ENCODE measurements at places on chromosomes 7 and 10.

- no peak for DNase-seq
These were observed 539.5 kb downstream of the TCERG1L start for GRCh38 chr10:130772056-130772455.

- no peak for DNase-seq
These were observed 341.5 kb upstream of the ZMIZ1 start for GRCh38 chr10:78727251-78727650.

- no peak for DNase-seq
These were observed 30.0 kb downstream of the DOCK4 start for GRCh38 chr7:112176241-112176640.

- DNase-seq = no peak
These were observed 102.3 kb upstream of the FAM171A1 start for GRCh38 chr10:15473396-15473767.

DNA sequence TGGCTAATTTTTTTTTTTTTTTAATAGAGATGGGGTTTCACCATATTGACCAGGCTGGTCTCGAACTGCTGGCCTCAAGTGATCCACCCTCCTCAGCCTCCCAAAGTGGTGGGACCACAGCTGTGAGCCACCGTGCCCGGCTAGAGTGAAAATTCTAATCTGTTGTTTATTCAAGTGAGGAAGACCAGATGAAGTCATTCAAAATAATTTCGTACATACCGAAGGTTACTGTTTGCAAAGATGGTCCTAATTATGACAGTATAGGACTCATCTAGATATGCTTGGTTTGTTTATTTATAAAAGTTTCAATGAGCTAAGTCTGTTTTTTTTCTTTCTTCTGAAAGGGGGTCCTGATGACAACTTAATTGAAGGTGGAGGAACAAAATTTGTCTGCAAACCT, 376.8 kb downstream of the EXOC4 start:
- no peak for DNase-seq

GRCh38 chr7:154913638-154914307, 89.2 kb downstream of the PAXIP1 start:
- DNase-seq = peak; percentile 71

- no peak for DNase-seq
These were observed 62.0 kb downstream of the SUFU start for GRCh38 chr10:102565793-102566192.

DNA sequence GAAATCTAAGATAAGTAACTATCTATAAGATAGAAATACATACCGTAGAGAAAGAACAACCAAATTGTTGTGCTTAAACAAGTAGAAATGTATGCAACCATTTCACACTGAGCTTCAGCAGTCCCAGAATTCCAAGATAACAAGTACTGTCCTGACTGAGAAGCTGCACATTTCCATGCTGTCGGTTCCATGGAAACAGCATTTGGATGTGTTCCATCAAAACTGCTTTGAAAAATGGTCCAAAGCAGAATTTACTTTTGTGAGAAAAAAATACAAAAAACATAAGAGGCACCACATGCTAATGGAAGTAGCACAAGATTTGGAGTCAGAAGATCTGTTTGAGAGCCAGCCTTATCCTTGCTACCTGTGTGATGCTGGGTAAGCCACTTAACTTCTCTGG, 92.6 kb downstream of the MTERF1 start:
- DNase-seq = no peak

GRCh38 chr7:102055181-102055976, 231.3 kb upstream of the SH2B2 start:
- peak; percentile 19 for DNase-seq

DNA sequence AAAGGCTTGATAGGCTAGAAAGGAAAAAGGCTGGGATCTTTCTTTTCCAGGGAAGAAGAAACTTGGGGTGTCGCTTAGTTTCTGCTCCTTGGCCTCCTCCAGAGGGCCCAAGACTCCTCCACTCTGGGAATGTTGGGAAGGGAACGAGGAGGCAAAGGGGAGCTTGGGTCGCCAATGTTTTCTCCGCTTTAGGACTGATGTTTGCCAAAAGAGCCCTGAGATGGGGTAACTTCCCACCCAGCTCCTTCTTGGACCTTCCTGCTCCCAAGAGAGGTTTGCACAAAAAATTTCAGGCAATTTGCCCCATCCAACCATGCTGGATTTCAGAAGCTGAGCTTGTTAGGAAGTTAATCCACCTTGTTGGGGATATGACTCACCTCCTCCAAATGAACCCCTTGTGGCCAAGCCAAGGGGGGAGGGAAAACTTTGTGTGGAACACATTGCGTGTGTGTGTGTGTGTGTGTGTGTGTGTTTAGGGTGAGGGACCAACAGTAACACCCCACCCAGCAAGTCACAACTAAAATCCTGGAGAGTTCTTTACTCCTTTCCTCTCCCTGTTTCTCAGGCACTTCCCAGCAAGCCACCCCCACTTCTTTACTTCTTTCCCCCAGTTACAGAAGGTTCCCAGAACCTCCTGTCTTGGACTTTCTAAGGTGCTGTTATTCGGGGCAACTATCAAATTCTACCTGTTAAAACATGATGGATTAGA, 8.7 kb upstream of the HOXA2 start:
- DNase-seq = no peak

DNA sequence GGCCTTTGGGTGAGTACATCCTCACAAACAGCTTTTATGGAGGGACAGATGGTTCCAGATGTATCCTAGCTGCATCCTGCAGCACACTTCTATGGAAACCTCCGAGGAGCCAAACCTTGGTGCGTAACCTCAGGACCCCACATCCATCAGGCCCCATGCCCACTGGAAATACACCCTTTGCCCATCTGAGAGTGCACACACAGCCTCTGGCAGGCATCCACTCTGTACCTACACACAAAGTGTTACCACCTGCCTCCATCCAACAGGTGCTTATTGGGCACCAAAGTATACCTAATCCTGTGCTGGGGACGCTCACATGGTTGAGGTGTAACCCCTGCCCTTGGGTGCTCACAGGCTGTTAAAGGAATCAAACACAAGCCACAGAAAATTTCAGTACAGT, 117.9 kb downstream of the ADCY1 start:
- DNase-seq = no peak

DNA sequence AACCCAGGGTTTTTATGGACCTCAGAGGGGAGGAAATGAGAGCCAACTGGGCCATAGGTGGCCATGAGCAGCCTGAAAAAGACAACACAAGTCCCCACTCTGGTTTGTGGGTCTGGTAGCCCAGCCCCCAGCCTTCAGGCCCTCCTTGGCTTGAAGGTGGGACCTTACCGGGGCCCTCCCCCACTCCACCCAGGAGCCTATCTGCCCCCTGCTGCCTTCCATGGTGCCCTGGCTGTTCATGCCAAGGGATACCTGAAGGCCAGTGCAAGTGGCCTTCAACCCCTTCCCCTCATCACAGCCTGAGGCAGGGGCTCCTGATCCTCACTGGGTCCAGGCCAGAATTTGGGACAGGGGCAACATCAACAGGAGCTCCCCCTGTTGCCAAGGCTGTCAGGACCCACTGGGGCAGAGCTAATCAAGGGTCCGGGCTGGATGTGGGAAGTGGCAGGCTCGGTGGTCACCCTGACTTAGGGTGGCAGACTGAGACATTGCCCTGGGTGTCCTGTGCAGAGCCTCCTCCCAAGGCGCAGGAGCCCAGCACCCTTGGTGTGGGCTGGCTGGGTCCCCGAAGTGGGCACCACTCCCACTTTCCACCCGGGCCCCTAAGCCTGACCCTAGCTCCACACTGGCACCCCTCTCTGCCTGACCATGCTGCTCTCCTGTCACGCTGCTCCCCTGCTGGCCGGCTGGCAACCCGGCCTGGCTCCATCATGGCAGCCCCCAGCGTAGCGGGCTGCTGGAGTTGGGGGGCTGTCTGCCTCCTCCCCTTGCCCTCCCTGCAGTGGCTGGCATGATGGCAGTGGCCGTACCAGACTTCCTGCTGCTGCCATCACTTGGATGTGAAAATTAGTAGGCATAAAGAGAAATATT, 6.4 kb downstream of the WDFY4 start:
- DNase-seq = no peak

DNA sequence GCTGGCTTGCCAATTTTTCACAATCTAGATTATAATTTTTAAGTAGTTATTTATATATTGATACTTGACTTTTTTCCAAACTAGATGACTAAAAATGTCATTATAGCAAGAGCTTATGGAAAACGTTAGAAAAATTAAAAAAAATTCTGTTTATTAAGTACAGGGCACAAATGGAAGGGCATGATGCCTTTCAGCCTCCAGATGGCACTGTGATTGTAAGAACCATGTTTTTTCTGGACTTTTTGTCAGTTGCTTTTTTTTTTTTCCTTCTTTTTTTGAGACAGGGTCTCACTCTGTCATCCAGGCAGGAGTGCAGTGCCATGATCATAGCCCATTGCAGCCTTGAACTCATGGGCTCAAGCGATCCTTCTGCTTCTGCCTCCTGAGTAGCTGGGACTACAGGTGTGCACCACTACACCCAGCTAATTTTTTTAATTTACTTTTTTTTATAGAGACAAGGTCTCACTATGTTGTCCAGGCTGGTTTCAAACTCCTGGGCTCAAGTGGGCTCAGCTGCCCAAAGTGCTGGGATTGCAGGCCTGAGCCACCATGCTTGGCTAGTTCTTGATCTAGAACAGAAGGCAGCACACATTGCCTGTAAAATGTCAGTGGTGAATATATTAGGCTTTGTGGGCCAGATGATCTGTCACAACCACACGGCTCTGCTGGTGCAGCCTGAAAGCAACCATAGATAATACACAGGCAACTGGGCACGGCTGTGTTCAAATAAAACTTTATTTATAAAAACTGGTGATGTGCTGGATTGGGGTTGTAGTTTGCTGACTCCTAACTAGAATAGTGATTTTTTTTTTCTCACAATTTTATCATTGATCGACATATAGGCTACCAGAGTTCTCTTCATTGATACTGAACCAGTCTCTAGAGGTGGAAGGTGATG, 27.4 kb downstream of the UCMA start:
- DNase-seq = peak; percentile 5

GRCh38 chr7:66355756-66356155, 150.6 kb downstream of the TPST1 start:
- no peak for DNase-seq

DNA sequence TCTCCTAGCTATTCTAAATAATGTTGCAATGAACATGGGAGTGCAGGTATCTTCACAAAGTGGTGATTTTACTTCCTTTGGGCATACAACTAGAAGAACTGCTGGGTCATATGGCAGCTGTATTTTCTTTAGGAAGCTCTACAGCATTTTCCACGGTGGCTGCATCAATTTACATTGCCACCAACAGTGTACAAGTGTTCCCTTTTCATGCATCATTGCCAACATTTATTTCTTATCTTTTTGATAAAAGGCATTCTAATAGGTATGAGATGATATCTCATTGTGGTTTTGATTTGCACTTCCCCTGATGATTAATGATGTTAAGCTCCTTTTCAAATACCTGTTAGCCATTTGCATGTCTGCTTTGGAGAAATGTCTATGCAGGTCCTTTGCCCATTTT, 52.6 kb downstream of the NT5C2 start:
- DNase-seq = no peak

DNA sequence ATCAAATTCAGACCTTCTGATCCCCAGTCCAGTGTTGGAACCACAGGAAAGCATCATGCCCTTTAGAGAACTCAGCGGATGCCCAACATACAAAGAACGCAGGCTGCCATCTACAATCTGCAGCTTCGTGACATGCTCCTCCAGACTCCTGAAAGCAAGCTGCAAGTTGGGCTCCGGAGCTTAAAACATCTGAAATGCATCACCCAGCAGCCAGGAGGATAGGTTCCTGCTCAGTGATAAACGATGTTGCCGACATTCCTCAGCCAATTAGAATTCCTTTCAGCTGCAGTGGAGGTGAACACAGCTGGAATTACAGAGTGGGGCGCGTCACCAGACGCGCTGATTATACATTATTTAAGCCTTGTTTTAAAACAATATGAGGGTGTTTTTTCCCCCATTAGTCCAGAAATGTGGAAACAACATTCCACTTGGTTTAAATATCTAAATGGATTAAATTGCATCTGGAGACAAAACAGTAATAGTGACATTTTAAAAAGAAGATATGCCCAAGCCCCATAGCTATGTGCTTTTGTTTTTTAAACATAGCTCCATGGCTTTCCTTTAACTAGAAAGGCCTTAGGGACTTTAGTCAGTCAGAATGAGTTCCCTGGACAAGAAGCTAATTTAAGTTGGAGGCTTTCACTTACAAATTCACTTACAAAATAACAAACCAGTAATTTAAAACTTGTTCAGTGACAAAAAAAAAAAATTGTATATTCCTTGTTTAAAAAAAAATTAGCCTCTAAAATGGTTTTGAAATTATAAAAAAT, 6.3 kb downstream of the SMURF1 start:
- no peak for DNase-seq

DNA sequence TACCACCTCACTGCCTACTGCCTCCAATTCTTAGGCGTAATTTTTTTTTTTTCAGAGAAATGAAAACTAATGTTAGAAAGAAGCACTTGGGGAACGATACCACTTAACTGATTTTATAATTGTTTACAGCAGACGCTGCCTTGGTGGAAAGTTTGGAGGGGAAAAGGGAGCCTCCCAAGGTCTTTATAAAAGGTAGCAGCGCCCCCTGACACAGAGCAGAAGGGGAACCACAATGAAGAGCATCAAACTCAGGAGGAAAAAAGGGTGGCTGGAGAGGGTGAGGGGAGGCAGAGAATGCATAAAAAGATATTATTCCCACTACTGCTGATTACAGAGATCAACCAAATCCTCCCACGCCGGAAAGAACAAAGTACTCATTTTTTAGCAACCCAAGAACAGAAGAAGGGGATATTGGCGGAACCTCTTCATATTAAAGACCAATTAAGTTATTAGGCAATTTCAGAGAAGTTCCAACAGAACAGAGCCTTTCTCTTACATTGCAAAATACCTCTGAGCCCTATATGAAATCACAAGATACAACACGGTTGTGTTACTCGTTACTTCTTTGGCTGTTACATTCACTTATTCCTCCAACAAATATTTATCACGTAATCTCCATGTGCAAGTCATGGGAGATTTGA, 135.8 kb downstream of the TEX36 start:
- DNase-seq = no peak

DNA sequence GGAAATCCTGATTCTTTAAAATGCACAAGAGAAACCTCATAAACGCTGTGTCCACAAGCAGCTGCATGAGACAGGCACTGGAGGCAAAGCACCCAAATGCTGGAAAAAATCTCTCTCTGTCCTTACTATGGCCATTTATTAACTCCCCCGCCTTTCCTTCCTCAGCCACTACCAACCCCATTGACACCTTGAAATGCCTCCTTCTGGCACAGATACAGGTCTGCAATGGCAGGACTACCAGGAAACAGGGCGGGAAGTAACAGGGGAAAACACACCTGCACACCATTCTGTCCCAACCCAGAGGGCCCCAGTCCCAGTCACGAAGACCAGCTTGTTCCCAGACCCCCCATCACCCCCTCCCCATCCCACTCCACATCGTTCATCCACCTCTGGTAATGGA, 224.3 kb downstream of the PARD3 start:
- no peak for DNase-seq

DNA sequence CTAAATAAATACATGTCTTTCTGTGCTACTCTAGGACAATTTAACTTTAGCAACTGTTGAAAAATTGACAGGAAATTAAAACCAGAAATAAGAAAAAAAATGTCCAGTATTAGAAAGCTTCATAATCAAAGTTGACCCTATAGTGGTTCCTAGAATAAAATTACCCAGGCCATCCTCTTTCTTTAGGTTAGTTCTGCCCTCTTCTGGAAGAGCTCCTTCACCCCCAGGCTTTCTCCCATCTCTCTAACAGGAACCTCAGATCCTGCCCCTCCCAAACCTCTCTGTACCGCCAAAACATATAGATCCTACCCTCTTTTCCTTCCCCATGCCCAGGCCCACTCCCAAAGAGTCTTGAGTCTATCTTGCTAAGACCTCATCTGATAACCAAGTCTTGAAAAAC, 159.4 kb upstream of the CDK1 start:
- no peak for DNase-seq

- peak; percentile 76 for DNase-seq
These were observed 41.8 kb upstream of the HYCC1 start for GRCh38 chr7:23055582-23056178.

All from inflammatory macrophage treated with lipopolysaccharide for 4 hours (primary cell).